T-helper 2 cell treated with Interferon-gamma antibody and Interleukin-4, amounts not matched to agents 100 ng/mL and 5 ng/mL, for 36 hours (primary cell): ENCODE measurements at places on chromosomes 5 and 9. TPM values are rescaled to one million over a fixed set of nuclear protein-coding genes. Genes with fewer than 3 reads are reported as not detected.

Gene SLC31A1
- 8.8 and 10.0 TPM in 2 replicates for total RNA-seq

Gene AFAP1L1
- not detected in 2 replicates for total RNA-seq

Gene TAF11L5
- total RNA-seq, result not detected in 2 replicates

Gene DAB2IP
- total RNA-seq, result not detected in 2 replicates

Gene SARDH
- 0.68 and 0.73 TPM in 2 replicates for total RNA-seq

Gene HNRNPK
- total RNA-seq, result 748 and 752 TPM in 2 replicates

Gene PRLR
- total RNA-seq, result not detected in 2 replicates

Gene CARD9
- total RNA-seq, result 3.8 TPM in 2 replicates

Gene SELENOP
- total RNA-seq, result 0.07 TPM in 1 of 2 replicates, not detected in the other

Gene IRX4
- total RNA-seq, result not detected in 2 replicates

Gene SLC31A2
- 2.2 and 2.9 TPM in 2 replicates for total RNA-seq

Gene TAF11L10
- not detected in 2 replicates for total RNA-seq

Gene ZNF462
- total RNA-seq, result 0.05 and 0.18 TPM in 2 replicates

Gene SPINK6
- total RNA-seq, result not detected in 2 replicates

Gene TMEM215
- total RNA-seq, result not detected in 2 replicates

Gene LRRC14B
- total RNA-seq, result not detected in 2 replicates

Gene C9orf152
- 0.07 TPM in 1 of 2 replicates, not detected in the other for total RNA-seq

Gene ADGRD2
- total RNA-seq, result not detected in 2 replicates

Gene AK1
- total RNA-seq, result 44.5 and 46.5 TPM in 2 replicates

Gene CD180
- total RNA-seq, result 0.27 and 0.55 TPM in 2 replicates

Gene MIER3
- total RNA-seq, result 24.3 and 26.1 TPM in 2 replicates

Gene WHRN
- 0.39 and 0.52 TPM in 2 replicates for total RNA-seq

Gene SLU7
- 37.8 and 40.5 TPM in 2 replicates for total RNA-seq

Gene TJP2
- 31.9 and 32.2 TPM in 2 replicates for total RNA-seq

Gene OR2Y1
- not detected in 2 replicates for total RNA-seq

Gene LCN2
- total RNA-seq, result not detected in 2 replicates

Gene FOXE1
- total RNA-seq, result 0.05 and 0.07 TPM in 2 replicates

Gene GLRA1
- not detected in 2 replicates for total RNA-seq

Gene PRDM9
- total RNA-seq, result not detected in 2 replicates

Gene CNTNAP3
- not detected in 2 replicates for total RNA-seq

Gene CDH9
- total RNA-seq, result not detected in 2 replicates

Gene TMEM252
- total RNA-seq, result not detected in 2 replicates

Gene RHOBTB3
- total RNA-seq, result 0.41 and 0.59 TPM in 2 replicates

Gene ZFP2
- total RNA-seq, result 0.18 TPM in 1 of 2 replicates, not detected in the other
